T47D (cell line): ENCODE measurements at places on chromosomes 16 and 17.

- DNase-seq, result no peak
Measured at GRCh38 chr16:85091522-85091910, 20.8 kb downstream of the CIBAR2 start.

- no peak for DNase-seq
Measured at GRCh38 chr17:75488693-75489510, 26.4 kb downstream of the CASKIN2 start.

- DNase-seq, result peak; percentile 56
Measured at GRCh38 chr17:7478276-7479212, 887 bp downstream of the ZBTB4 start.

GRCh38 chr17:62084585-62084984 is 19.5 kb upstream of the MED13 start:
- DNase-seq, result no peak

DNA sequence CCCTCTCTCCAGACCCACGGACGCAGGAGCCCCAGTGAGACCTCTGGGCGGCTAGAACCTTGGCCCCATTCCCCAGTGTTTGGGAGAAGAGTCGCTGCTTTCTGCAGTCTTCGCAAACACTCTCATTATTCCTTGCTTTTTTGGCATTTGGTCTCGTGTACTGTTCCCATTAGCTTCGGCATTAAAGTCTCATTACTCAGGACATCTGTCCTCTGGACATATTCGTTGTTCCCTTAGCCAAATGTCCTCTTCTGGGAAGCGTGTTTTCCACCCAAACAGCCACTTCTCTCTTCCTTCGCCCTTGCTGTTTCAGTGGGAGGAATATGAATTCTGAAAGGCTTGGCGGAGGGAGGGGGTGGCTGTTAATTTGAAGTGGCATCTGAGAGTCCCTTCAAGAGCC is 11.1 kb downstream of the SHISA6 start:
- no peak for DNase-seq

DNA sequence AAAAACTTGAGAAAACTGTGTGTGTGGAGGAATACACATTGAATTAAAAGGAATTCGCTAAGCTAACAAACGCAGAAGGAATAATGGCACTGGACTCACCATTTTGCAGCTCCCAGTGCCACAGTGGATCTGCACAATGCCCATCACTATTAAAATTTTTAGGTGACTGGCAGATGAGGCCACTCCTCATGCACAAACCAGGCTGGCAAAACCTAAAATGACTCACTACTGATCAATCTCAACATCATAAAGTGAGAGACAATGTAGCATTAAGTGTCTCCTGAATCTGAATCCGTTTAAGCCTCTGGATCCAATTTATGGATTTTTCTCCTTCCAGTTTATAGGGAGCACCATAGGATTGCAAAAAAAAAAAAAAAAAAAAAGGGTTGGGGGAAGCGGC is 20.6 kb downstream of the MYH10 start:
- no peak for DNase-seq

DNA sequence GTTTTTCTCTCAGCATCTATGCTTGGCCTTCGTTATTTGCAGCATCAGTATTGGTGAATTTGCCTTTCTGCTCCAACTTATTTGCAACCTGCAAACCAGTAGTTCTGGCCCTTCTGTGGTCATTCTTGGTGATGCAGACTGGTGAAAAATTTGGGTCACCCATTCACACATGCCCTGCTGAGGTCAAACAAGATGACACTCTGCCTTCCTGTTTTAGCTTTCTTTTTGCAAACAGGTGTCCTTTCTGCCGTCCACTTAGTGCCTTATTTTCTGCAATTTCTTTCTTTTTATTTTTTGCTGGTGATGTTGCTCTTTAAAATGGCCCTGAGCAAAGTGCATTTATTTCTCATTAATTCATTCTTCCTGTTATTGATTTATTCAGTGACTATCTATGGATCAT is 31.3 kb downstream of the PLCG2 start:
- DNase-seq, result no peak

DNA sequence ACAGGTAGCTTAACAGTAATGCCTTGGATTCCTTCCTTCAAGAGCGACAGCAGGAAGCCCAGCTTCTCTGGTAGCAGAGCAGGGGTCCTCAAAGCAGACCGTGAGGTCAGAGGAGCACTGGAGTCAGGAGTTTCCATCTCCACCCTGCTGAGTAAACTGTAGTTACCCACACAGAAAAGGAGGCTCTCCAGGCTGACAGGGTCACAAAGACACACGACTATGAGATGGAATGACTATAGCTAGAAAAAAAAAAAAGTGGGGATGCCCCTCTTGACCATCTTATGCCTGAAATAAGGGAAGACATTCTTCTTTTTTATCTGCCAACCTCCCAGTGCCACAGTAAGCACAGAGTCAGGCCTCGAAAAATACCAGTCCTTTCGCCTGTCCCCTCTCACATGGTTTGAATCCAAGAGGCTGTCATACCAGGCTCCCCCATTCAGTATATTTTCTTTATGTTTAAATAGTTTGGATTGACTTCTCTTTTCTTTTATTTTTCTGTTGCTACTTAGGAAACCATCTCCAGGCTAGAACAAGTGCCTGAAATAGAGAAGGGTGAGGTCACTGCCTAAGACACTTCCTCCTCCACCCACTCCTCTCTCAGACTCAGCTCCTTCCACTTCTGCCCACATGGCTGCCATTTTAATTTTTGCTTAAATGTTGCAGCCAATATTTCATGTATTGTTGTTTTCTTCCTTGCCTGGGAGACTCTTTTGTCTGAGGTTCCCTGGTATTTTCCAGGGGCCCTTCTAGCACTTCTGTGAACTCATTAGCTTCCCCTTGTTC is 707.4 kb downstream of the MAF start:
- DNase-seq, result no peak

- DNase-seq, result no peak
Measured at GRCh38 chr17:39828443-39828842, 35.7 kb downstream of the IKZF3 start.

DNA sequence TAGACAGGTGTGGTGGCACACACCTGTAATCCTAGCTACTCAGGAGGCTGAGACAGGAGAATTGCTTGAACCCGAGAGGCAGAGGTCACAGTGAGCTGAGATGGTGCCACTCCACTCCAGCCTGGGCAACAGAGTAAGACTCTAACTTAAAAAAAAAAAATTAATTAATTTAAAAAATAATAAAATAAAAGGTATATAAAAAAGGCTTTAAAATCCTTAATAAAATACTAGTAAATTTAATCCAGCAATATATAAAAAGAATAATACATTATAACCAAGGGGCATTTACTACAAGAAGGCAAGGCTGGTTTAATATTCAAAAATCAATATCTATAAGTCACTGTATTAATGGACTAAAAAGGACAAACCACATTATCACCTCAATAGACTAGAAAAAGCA is 44.8 kb upstream of the MNT start:
- DNase-seq, result no peak

DNA sequence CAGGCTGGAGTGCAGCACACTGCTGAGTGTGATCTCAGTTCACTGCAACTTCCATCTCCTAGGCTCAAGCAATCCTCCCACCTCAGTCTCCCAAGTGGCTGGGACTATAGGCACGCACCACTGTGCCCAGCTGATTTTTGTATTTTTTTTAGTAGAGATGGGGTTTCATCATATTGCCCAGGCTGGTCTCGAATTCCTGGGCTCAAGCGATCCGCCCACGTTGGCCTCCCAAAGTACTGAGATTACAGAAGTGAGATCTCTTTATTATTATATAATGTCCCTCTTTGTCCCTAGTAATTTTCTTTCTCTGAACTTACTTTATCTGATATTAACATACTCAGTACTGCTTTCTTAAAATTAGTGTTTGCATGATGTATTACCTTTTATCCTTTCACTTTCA is 8.3 kb downstream of the CFAP97D1 start:
- no peak for DNase-seq

- no peak for DNase-seq
Measured at GRCh38 chr16:83891742-83892141, 7.2 kb upstream of the MLYCD start.

- DNase-seq, result no peak
Measured at GRCh38 chr16:85959686-85960085, 60.7 kb downstream of the IRF8 start.

- DNase-seq, result no peak
Measured at GRCh38 chr16:88541831-88542616, 28.2 kb upstream of the ZC3H18 start.

DNA sequence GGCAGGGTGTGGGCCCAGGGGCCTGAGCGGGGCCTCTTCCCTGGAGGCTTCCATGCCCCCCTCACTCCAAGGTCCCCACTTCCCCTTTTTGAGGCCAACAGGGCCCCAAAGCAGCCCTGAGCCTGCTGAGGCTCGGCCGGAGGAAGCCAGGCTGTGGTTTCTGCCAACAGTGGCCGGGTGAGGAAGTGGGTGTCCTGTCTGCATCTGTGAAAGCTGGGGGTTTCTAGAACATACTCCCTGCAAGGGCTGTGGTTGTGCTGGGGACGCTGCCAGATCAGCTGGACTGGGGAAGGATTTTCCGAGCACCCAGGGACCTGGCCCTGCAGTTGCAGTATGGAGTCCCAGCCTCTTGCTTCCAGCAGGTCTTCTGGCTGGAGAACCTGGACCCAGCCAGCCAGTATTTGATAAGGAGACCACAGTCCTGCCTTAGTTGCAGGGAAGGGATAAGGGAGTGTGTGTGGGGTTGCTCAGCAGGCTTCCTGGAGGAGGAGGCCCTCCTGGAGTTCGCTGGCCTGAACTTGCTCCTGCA is 15.7 kb downstream of the ADCY7 start:
- no peak for DNase-seq

DNA sequence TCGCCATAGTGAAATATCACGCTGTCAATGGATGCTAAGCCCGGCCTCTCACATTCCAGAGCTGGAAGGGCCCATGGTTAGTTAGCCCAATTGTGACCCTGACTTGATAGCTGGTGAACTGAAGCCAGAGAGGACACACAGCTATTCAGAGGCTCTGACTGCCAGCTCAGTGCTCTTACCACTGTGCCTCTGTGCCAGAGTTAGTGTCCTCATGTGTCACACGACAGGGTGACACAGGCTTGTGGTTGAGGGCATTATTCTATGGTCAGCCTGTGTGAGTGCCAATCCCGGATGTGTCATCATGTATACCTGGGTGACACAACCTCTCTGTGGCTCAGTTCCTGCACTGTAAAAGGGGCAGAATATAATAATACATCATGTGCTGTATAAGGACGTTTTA is 2.5 kb upstream of the MT1X start:
- no peak for DNase-seq

DNA sequence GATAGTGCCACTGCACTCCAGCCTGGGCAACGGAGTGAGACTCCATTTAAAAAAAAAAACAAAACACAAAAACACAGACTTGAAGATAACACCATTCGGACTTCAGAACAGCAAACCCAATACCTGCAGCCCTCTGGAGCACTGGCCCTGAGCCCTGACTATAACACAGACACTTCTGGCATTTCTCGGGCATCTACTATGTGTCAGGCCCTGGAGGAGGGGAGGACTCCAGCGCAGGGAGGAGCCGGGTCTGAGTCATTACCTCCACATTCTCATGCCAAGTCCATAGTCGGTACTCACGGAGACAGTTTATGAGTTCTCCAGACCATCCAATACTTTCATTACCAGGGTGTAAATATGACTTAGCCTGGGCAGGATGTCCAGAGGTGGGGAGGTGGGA is 48.8 kb downstream of the PITPNM3 start:
- no peak for DNase-seq

GRCh38 chr16:83513008-83513755 is 294.6 kb upstream of the HSBP1 start:
- DNase-seq, result no peak

DNA sequence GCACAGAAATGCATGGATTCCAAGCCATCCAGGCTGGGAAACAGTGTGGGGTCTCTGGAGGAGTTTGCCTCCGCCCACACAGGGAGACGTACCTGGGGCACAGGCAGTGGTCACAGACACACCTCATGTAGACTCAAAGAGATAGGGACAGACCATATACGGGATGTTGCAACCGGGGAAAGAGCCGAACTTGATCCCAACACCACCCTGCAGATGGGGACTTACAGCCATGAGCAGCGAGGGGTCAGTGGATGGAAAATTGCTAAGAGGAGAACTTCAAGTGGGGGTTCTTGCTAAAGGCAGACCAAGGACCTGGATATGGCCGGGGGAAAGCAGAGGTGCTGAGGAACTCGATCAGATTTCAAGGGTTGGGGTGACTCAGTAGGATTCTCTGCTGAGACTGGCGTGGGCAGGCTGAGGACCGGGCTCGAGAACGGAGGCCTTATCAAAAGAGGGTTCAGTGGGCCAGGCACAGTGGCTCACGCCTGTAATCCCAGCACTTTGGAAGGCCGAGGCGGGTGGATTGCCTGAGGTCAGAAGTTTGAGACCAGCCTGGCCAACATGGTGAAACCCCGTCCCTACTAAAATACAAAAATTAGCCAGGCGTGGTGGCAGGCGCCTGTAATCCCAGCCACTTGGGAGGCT is 12.0 kb upstream of the DNAH17 start:
- DNase-seq, result no peak

DNA sequence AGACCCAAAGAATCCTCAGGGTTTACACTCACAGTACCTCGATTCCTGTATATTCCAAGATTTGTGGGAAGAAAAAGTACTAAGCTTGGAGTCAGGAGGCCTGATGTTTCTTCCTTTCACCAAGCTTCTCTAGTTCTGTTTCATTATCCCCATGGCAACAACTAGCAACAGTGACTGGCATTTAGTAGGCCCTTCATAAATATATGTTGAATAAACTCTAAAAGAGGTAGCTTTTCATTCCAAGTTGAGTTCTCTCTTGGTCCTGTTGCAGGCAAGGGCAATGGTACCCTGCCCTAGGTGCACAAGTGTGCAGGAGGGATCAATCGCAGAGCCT is 527 bp upstream of the UBE2Z start:
- no peak for DNase-seq

DNA sequence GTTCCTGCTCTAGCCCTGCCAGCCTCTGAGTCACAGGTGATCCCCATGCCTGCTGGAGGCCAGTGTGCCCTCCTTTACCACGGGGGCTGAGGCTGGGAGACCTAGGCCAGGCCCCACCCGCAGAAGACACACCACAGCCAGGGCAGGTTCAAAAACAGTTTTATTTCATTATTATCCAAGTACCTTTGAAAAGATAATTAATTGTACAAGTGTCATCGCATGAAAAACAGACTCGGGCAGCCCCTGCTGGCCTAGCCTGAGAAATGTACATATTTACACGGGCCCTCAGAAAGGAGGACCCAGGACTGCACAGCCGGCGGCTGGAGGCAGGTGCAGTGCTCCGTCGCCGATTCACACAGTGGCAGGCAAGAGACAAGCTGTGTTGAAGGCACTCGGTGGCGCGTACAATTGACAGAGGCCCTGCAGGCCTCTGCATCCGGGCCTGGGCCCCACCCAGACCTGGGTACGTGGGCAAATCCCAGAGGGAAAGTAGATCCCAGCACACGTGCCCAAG is 4.4 kb downstream of the PDIA2 start:
- no peak for DNase-seq

DNA sequence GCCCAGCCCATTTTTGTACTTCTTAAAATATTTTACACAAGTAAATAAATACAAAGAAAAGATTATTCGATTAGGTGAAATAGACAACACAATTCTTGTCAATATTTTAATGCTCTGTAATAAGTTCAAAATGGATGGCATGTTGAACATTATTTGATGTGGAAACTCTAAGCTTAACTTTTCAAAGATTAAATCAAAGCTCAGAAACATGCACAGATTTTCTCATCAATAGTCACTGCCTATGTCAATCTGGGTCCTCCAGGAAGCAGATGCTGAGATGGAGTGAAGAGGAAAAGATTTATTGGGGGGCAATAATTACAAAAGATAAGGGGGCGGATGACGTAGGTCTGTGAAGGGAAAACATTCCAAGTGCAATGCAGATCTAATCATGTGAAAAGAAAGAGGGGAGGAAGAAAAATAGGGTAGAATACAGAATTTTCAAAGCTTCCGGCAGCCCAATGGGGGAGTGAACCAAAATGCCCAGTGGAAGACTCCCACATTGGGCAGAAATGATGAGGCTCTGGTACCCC is 50.5 kb downstream of the COPRS start:
- DNase-seq, result no peak
